ENCODE measurements at places on chromosomes 6 and 20.

- no peak for DNase-seq
Observed at GRCh38 chr20:6838181-6838826, 70.8 kb downstream of the BMP2 start.

DNA sequence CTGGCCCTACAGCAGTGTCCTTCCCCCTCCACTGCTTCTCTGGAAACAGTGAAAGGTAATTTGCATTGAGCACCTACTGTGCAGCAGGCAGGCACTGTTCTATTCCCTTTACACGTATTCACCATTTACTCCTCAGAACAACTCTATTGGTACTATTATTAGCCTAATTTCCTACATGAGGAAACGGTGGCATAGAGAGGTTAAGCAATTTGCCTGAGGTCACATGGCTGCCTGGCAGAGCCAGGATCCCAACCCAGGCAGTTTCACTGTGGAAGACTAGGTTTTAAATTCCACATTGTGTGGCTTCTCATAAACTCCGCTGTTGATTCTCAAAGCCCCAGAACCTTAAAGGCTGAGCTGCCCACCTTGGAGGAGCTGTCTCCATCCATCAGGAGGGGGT, 72.7 kb downstream of the CLIC5 start:
- DNase-seq = no peak

DNA sequence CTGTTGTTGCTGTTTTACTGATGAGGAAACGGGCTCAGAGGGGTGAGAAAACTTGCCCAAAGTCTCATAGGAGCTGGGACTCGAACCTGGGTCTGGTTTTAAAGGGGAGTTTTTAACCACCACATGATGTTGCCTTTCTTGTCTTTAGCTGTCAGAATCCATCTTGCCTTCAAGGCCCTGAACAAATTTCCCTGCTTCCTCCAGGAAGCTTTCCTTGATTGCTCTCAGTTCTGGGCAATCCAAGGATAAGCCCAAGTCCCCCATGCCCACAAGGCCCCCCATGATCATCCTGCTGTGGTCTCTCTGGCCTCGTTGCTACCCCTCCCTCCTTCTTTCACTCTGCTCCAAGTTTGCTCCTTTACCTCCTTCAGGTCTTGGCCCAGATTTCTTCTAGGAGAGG, 73.5 kb downstream of the CD40 start:
- DNase-seq = no peak

- no peak for DNase-seq
Observed at GRCh38 chr6:16380220-16380809, 141.9 kb downstream of the GMPR start.

DNA sequence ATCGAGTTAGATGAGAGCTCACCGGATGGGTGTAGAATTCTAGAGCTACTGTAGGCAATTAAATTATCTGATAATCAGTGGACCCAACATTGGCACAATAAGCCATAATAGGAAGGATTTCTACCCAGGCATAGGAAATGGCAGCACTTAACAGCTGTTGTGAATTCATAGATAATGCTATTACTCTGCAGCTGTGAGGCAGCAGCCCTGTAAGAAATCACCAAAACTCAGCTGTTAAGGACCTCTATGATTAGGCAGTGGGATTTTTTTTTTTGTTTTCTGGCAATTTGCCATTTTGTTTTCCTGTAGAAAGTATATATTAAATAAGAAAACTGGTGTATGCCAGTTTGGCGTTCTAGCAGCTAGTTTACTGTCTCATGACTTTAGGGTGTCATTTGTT, 609.1 kb upstream of the SLC35B3 start:
- no peak for DNase-seq

- DNase-seq = no peak
Observed at GRCh38 chr20:49104365-49104648, 58.2 kb downstream of the CSE1L start.

DNA sequence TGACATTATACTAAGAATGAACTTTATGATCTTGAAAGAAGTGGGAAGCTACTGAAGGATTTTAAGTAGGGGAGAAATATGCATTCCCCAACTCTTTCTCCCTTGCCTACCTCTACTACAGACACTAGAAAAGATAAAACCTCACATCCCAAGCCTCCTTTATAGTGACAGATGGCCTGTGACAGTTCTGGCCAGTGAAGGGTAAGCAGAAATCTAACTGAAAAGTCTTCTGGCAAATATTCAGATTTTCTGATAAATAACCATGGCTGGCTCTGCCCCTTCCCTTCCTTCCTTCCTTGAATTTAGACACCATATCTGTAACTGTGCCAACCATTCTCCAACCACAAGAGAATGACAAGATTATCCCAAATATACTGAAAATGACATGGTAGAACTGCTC, 10.2 kb upstream of the BEND6 start:
- DNase-seq = no peak

DNA sequence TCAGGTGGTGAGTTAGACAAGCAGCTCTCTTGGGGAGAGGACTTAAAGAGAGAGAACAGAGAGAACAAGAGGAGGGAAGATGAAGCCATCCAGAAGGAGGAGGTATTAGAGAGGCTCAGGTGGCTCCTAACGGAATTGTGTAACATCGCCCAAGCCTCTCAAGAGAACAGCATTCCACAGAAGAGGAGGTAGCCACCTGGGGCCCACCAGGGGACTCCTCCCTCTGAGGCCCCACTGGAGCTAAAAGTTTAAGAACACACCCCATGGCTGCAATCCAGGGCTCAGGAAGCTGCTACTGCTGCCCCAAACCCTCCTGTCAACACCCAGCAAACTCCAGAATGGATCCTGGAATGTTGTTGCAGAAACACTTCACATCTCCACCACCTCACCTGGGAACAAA, 23.6 kb upstream of the MDFI start:
- DNase-seq = no peak

- no peak for DNase-seq
Observed at GRCh38 chr20:37407573-37408002, 61.6 kb downstream of the SRC start.

DNA sequence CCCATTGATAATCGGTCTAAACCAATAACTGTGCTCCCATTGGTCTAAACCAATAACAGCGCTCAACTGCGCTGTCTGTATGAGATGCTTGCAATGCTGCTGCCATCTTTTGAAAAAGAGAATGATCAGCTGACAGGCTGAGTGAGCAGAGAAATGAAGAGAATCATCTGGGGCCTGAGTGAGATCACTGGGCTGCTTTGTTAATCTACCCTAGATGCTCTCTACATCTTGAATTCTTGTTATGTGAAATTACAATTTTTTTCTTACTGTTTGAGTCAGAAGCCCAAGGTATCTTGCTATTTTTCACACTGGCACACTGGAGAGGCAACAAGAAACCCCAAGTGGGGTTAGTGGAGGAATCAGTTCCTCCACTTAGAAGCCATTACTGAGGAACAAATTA, 91.5 kb upstream of the GCM1 start:
- DNase-seq = no peak

DNA sequence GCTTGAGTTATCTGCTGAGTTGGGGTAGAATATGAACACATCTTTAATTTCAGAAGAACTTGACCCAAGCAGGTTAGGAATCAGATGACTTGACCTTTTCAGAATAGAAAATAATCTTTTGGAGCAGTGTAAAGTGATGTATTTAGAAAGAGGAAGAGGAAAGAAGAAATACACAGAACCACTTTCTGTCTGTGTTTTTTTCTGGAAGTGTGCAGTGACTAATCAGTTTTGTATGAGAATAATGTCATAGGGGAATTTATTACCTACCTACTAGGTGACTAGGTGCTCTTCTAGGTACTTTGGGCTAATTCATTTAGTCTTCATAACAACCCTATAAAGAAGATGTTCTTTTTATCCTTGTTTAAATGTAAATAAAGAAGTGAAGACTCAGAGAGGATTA, 3.0 kb downstream of the PPP1R14C start:
- DNase-seq = no peak

- no peak for DNase-seq
Observed at GRCh38 chr6:84059082-84059481, 25.5 kb downstream of the MRAP2 start.

DNA sequence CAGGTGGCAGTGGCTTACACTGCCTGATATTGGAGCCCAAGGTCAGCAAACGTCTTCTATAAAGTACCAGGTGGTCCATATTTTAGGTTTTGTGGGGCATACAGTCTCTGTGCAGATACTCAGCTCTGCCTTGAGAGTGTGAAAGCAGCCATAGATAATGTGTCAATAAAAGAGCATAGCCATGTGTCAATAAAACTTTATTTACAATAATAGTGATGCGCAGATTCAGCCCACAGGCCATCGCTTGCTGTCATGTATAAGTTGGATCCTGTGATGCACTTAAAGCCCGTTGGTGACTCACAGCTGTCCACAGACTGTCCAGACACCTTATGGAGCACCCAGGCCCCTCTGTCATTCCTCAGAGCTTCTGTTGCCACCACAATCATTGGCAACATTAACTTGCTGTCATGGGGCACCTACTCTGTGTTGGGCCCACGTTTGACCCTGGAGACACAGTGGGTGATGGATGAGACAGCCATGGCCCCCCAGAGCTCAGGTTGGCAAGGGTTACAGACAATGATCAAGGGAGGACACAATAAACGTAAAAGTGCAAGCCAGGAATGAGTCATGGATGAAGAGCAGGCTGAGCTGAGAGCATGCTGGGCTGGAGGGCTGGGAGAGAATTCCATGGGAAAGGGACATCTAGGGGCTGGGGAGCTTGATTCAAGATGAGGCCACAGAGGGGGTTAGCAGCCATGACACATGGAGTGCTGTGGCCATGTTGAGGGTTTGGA, 173.6 kb downstream of the TAF4 start:
- DNase-seq = no peak

- DNase-seq = no peak
Observed at GRCh38 chr20:63701329-63702035, 5.0 kb downstream of the TNFRSF6B start.

- no peak for DNase-seq
Observed at GRCh38 chr20:13857961-13858360, 73.1 kb downstream of the NDUFAF5 start.

GRCh38 chr6:30035784-30036183, 25.3 kb upstream of the POLR1H start:
- no peak for DNase-seq

All from skeletal muscle cell (primary cell).